ENCODE measurements at places on chromosomes 6 and 20. TPM values are rescaled to one million over a fixed set of nuclear protein-coding genes. Genes with fewer than 3 reads are reported as not detected.

The FAM83B gene
- polyA plus RNA-seq: 4.1 TPM

The FOXS1 gene
- 4.8 TPM for polyA plus RNA-seq

The LHFPL5 gene
- polyA plus RNA-seq: not detected

The PHF3 gene
- 76.0 TPM for polyA plus RNA-seq

The SULF2 gene
- 13.1 TPM for polyA plus RNA-seq

The PRDM13 gene
- not detected for polyA plus RNA-seq

The CTAGE9 gene
- not detected for polyA plus RNA-seq

- no peak for DNase-seq
Observed at GRCh38 chr6:116695401-116695800, 14.4 kb downstream of the KPNA5 start.

DNA sequence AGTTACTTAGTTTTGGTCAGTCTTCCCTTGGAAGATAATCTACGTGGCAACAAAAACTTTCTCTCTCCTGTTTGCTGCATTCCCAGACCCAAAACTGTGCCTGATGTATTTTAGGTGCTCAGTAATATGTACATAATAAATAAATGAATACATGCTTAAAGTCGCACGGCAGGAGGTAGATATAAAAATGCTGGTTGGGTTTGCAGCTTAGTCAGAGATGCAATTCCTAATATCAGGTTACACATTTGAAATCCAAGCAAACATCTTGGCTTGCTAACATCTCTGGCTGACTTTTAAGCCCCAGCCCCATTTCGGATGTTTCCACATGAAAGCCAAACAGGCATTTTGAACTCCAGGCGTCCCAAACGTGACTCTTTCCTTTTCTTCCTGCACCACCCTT, 91.0 kb downstream of the KCNQ5 start:
- no peak for DNase-seq

GRCh38 chr6:43052225-43052841, 1.3 kb downstream of the CUL7 start:
- DNase-seq: no peak

DNA sequence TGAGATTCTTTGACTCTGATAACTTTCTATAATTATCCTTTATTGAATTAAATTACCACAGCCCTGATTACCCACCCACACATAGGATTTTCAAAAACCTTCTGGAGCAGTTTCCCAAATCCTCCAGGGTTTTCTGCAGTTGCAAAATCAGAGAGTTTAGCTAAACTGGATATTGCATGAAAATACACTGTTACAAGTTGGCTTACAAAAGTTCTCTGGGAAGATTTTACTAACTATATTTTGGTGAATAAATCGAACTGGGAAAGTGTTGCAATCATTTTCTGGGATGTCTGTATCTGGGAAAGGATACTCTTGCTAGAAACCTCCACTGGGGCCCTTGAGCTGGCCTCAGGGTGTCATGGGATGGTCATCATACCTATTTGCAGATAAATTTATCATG, 97.6 kb upstream of the STMND1 start:
- no peak for DNase-seq

- DNase-seq: no peak
Observed at GRCh38 chr20:62641321-62642050, 817 bp upstream of the SLCO4A1 start.

- no peak for DNase-seq
Observed at GRCh38 chr6:56556751-56557540, 85.7 kb downstream of the DST start.

- no peak for DNase-seq
Observed at GRCh38 chr6:35073766-35074471, 67.2 kb downstream of the TCP11 start.

DNA sequence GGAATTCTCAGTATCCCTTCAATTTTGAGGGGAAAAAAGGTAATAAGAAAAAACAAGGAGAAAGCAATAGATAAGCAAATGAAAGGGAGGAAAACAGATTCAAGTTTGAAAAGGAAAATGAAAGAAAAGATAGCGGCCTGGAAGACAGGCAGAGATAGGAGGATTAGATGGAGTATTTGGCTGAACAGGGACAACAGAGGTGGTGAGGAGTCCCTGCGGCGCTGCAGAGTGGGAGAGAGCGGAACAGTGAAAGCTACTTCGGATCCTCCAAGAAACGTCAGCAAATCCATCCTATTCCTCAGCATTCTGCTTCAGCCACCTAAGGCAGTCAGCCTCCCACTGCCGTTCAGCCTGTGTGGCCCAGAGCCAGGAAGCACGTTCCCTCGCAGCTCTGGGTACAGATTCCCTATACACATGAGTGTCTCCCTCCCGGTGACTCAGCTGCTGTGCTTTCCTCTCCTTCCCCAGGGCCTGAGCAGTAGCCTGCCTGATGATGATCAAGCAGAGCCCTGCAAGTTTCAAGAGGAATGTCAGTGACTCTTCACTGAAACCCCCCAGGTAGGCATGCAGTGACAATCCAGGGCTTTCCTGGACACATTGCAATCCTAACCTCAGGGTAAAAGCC, 43.4 kb upstream of the CDYL start:
- DNase-seq: peak; percentile 35

GRCh38 chr20:42082611-42083010, 464.4 kb upstream of the CHD6 start:
- peak; percentile 83 for DNase-seq

Data from left lung (tissue), 14 donors.